GM23248 (cell line): ENCODE measurements at places on chromosomes 11 and 22. TPM values are rescaled to one million over a fixed set of nuclear protein-coding genes. Genes with fewer than 3 reads are reported as not detected.

DNA sequence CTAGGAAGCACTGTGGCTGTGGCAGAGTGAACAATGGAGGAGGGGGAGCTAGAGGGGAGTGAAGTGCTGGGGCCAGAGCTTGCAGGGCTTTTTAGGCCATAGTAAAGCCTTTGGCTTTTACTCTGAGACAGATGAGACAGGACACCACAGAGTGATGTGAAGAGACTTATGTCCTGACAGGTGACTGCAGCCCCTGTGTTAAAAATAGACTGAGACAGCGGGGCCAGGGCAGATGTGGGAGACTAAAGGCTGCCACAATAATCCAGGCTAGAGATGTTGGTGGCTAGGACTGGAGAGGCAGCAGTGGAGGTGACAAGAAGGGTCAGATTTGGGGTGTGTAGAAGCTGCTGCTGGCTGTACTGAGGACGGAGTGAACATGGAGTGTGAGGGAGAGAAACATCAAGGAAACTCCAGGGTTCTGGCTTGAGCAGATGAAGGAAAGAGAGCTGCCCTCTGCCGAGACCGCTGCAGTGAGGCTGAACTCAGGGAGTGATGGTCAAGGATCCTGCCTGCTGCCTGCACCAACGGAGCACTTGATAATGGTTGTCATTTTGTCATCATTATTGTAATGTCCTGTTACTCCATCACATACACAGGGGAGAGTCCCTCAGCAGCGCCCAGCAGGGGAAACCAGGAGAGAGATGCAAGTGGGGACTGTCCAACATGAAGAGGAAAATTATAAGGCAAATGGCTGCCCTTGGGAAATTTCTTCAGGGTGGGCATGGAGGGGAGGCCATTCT lies 27.4 kb downstream of the SLC43A1 start:
- DNase-seq = no peak

DNA sequence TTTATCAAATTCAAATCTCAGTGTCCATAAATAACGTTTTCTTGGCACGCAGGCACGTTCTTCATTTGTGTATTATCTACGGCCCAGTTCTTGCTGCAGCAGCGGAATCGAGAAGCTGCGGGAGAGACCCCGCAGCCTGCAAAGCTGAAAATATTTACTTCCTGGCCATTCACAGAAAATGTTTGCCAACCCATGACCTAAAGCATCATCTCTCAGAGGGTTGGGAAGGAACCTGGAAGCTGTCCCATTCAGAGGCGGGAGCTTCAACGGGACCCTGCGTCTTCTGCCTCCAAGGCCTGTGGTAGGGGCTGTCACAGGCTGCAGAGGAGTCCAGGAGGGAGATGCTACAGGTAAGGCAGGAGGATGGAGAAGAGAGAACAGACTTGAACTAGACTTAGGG lies 319.2 kb downstream of the MN1 start:
- DNase-seq = no peak

DNA sequence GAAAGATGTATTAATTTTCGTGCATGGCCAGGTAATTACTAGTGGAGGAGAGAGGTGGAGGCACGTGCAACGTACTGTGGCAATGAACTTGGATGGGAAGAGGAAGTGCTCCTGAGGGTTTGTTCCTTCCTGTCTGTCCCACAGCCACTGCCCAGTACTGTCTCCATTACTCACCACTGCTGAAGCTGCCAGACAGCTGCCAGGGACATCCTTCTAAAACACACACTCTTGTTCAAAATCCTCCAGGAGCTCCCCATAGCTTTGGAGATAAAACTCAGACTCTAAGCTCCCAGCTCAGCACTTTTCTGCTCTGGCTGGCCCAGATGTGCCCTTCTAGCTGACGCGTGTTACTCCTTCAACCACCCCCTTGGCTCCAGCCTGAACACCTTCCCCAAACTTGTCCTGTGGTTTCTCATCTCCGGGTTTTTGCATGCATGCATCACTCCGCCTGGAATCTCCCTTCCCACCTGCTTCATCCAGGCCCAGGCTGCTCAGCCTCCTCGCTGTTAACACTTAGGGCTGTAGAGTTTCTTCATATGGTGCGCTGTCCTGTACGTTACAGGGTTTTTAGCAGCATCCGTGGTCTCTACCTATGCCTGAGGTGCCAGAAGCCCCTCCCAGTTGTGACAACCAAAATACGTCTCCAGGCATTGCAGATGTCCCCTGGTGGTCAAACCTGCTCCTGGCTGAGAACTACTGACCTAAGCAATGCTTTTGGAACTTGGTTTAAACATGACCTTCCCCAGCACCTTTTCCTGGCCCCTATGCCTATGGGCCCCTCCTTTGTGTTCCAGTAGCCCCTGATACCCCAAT lies 69.5 kb downstream of the C11orf91 start:
- DNase-seq = peak; percentile 24

GRCh38 chr11:44607319-44607962 lies 42.0 kb downstream of the CD82 start:
- peak; percentile 74 for DNase-seq

DNA sequence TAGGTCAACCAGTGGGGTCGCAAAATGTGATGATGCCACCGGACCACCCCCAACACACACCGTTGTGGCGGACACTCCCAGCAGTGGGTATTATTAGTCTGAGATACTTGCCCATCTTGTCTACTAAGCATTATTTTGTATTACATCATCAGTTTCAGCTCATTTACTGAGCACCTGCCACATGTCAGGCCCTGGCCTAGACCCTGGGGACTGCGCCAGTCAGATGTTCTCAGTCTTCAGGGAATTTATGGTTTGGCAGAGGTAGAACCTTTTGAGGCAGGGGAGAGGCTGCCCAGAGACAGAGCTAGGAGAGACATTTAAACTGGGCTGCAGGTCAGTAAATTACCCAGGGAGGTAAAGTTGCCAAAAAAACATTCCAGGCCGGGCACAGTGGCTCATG lies 43.1 kb upstream of the GCAT start:
- DNase-seq = no peak

DNA sequence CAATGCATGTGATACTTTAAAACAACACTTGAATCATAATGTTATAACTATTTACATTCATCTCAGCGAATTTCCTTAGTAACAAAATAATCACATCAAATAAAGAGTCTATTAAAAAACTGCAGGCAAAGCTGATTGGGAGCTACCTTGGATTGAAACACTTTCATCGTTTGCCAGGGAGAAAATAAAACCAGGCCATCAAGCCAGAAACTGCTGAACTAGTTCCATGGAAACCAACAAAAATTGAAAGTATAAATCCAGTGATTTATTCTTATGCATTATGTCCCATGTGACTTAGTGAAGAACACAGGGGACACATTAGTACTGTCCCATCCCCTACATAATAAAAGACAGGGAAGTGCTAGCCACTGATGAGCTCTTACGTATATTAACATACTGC lies 21.7 kb downstream of the SLC35F2 start:
- no peak for DNase-seq

- DNase-seq = no peak
Observed at GRCh38 chr11:124592627-124593026, 18.6 kb upstream of the PANX3 start.

GRCh38 chr11:35354644-35355043 lies 64.7 kb downstream of the SLC1A2 start:
- peak; percentile 82 for DNase-seq

- no peak for DNase-seq
Observed at GRCh38 chr11:19216709-19217374, 15.1 kb upstream of the CSRP3 start.

GRCh38 chr11:118128721-118129470 lies 23.7 kb downstream of the SCN4B start:
- DNase-seq = no peak

DNA sequence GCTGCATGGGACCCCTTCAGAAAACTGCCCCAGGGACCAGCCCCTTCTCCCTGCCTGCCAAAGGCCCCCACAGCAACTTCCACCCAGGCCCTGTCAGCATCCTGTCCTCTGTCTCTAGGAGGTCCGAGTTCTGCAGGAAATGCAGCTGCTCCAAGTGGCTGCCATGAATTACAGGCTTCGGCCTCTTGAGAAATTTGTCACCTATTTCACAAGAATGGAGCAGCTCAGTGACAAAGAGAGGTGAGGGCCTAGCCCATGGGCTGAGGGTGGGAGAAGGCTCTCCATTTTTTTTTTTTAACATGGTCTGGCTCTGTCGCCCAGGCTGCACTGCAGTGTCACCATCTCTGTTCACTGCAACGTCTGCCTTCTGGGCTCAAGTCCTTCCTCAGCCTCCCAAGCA lies 7.3 kb downstream of the RGL4 start:
- no peak for DNase-seq

- no peak for DNase-seq
Observed at GRCh38 chr22:30767661-30768060, 73.0 kb downstream of the OSBP2 start.

DNA sequence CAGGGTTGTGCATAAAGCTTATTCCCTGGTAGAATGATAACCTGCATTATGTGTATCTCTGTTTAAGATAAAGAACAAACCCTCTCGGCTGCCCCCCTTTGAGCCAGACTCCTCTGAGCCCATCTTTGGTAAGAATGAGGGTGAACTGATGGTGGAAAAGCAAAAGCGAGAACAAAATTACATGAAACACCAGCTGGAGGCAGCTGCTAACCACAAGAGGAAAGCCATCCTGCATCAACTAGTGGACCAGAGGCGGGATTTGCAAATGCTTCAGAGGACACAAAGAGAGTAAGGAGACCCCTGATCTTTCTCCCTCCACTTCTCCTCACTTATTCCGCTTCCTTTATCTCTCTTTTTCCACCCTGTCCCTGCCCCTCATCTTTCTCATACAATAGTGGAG lies 40.3 kb downstream of the CCDC81 start:
- DNase-seq = no peak

GRCh38 chr11:28631148-28631547 lies 523.0 kb downstream of the METTL15 start:
- DNase-seq = no peak

- peak; percentile 23 for DNase-seq
Observed at GRCh38 chr11:89436071-89436470, 55.1 kb downstream of the NOX4 start.

DNA sequence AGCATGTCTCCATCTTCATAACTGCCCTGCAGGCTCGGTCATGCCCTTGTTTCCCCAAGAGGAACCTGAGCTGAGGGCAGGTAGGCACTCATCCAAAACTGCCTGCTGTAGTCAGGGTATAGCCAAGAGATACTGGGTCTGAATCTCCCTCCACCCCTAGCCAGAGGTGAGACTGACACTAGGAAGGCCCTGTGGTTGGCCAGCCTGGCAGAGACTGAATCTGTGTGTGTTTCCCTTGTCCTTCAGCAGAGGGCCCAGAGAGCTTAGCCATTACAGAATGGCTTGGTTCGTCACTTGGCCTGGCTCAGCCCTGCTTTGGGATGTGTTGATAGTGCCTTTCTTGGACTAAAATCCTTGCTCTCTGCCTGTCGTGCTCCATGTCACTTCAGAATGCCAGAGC lies 79.3 kb upstream of the SUSD2 start:
- peak; percentile 9 for DNase-seq

- DNase-seq = peak; percentile 99
Observed at GRCh38 chr22:37674951-37675929, at the start of gene LGALS1. Gene LGALS1, plus strand, starts transcription at chr22:37675636. Its CDS starts 67 bp downstream, at chr22:37675703.

GRCh38 chr11:72652873-72653630 lies 21.2 kb downstream of the PDE2A start:
- no peak for DNase-seq

GRCh38 chr11:126114486-126115126 lies 51.9 kb upstream of the CDON start:
- DNase-seq = peak; percentile 41

GRCh38 chr11:86183694-86184093 lies 60.9 kb upstream of the EED start:
- peak; percentile 65 for DNase-seq

- no peak for DNase-seq
Observed at GRCh38 chr11:34268906-34269430, 88.8 kb downstream of the ABTB2 start.

GRCh38 chr22:40250608-40251007 lies 72.9 kb downstream of the TNRC6B start:
- no peak for DNase-seq

DNA sequence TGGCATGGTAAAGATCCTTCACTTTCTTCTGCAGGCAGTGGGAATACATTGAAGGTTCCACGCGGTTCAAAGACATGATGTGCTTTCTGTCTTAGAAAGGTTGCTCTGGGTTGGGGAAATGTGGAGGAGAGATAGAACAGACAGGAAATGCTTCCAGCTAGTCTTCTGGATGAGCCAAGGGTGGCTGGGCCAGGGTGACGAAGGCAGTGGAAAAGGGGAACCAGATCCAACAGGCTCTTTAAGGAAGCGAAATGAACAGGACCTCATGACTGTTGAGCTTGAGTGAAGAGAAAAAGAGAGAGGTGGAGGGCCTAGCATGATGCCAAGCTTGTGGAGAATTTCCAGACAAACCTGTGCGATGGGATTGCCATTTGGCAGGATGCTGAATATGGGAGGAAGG lies 56.4 kb upstream of the LMO1 start:
- DNase-seq = no peak

The APLNR gene
- not detected in 2 replicates for total RNA-seq

The NELL1 gene
- not detected in 2 replicates for total RNA-seq

The CNGA4 gene
- total RNA-seq = not detected in 2 replicates

The BDNF gene
- total RNA-seq = 63.6 and 64.1 TPM in 2 replicates

The BIRC3 gene
- 0.89 and 0.97 TPM in 2 replicates for total RNA-seq

The PHLDA2 gene
- 11.7 and 16.8 TPM in 2 replicates for total RNA-seq

The TEX54 gene
- not detected in 2 replicates for total RNA-seq

The PARVG gene
- total RNA-seq = not detected in 2 replicates

The SGSM1 gene
- total RNA-seq = not detected in 2 replicates

The SPON1 gene
- 2.4 and 3.7 TPM in 2 replicates for total RNA-seq

The BEST1 gene
- total RNA-seq = 4.7 and 5.1 TPM in 2 replicates

The ENTHD1 gene
- total RNA-seq = not detected in 2 replicates

The CYB5R2 gene
- 6.2 and 11.5 TPM in 2 replicates for total RNA-seq

The SCARF2 gene
- 45.6 and 46.9 TPM in 2 replicates for total RNA-seq
